ENCODE measurements at places on chromosomes 16 and 17.

GRCh38 chr17:80047176-80047575, 10.7 kb downstream of the CCDC40 start:
- no peak for DNase-seq

DNA sequence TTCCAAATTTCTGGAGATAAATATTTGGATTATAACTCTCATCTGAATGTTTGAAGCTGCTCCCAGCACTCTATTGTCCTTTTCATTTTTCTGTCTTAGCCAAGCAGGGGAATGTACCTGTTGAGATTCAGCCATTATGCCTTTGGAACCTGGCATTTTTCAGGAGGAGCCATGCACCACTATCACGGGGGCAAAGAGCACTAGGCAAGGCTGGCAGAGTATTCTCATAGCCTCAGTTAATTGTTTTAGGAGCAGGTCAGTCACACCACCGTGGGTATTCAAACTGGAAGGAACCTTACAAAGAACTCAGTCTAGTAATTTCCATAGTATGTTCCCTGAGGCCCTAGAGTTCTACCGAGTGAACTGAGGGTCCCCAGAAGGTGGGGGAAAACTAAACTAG, 348.9 kb downstream of the TMEM114 start:
- DNase-seq, result no peak

DNA sequence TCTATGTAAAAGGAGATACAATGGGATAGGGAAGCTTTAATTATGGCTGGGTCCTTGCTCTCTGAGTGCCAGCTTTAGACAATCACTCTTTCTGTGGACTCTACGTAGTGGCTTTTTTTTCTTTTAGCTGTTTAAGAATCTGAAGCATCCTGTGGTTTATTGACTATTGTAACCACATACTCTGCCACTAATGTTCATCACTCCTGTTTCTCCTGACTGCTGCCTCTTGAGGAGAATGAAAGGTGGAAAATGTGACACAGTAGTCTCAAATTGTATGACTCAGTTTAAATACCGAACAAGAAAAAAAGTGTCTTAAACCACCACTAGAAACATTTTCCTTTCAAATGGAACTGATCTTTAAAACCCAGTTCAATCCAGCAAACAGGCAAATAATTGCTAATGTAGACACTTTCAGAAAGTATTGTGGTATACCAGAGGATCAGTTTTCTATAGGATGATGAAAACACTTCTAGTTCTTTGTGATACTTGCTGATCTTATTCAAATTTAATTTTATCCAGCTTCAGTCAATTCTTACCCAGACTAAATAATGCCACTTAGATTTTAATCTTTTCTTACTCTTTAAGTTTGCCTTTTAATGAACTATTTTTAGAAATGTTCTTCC, 302.7 kb upstream of the PMFBP1 start:
- DNase-seq, result peak; percentile 68

- DNase-seq, result no peak
These were observed 501.1 kb upstream of the KIF2B start for GRCh38 chr17:53321651-53322050.

- no peak for DNase-seq
These were observed at the start of gene RAP1GAP2 for GRCh38 chr17:2796164-2797125. Gene RAP1GAP2 (plus strand): TSS chr17:2796438. CDS start chr17:2796528, 90 bp downstream.
